ENCODE measurements at places on chromosomes 4 and X. TPM values are rescaled to one million over a fixed set of nuclear protein-coding genes. Genes with fewer than 3 reads are reported as not detected.
A peak's percentile ranks its signal among the peaks of the same experiment; 100 is the strongest.

GRCh38 chr4:71520308-71520707 is 181.5 kb downstream of the SLC4A4 start:
- no peak for DNase-seq

GRCh38 chr4:77092975-77093374 is 17.2 kb upstream of the CCNI start:
- DNase-seq = no peak

- no peak for DNase-seq
Measured at GRCh38 chr4:83075311-83076095, 39.0 kb downstream of the PLAC8 start.

DNA sequence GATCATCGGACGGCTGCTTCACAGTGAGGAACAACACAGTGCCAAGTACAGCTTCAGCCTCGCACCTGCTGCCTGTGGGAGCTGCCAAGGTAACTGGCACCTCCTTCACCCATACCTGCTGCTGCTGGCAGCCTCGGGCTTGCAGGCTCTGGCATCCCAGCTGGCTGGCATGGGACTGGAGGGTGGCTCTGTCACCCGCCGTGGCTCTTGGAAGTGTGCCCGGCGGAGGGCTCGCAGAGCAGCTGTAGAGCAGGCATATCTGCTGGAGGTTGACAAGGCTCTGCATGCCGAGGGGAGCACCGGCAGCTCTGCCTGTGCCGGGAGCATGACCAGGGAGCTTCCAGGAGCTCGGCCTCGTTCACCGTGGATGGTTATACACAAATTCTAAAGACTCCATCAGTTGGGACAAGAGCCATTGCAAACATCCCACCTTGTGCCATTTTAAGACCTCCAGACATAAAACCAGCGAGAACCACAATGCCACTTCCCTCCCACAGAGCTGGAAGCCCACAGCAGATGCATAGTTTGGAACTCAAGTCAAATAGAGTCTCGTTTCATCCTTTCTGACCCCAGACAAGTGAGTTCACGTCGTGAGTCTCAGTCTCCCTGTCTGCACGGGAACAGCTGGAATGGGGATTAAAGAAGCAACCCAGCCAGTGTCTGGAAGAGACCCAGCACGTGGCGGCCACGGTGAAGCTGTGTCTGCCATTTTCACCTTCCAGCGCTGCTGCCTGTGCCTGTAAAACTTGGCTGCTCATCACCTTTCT is 84.3 kb upstream of the PSAPL1 start:
- no peak for DNase-seq

- peak; percentile 96 for DNase-seq
Measured at GRCh38 chr4:54784161-54784671, 126.5 kb downstream of the KIT start.

DNA sequence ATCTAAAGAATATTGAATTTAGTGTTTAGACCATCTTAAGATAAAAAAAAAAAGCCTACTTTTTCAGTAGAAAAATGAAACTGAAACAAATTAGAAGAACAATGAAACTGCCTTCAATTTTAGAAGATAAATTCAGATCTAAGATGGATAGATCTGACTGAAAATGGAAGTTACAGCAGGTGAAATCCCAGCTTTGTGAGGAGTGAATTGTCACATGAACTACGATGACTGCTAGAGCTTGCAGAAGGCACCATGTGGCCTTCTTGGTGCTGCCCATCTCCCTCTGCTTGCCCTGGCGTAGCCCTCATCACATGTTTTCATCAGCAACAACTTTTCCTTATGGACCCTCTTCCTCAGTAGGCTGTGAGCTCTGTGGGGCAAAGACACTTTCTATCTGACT is 51.4 kb upstream of the EMCN start:
- DNase-seq = no peak

DNA sequence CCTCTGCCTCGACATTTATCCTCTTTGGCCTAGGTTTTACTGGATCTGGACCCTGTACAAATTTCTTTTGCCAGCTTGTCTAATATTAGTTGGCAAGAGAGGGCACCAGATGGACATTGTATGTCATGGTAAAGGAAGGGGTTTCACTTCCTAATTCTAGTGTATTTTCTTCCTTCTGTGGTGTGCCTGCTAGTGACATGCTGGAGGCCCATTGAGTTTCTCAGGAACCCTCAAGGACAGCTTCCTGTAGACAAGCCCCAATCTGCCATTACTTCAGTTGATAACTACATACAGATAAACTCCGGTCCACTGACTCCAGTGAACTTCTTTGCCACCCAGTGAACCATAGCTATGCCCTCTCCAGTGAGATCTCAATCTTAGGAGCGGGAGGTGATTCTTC is 116.9 kb downstream of the STPG2 start:
- no peak for DNase-seq

- DNase-seq = no peak
Measured at GRCh38 chr4:97987019-97987648, 156.1 kb downstream of the STPG2 start.

DNA sequence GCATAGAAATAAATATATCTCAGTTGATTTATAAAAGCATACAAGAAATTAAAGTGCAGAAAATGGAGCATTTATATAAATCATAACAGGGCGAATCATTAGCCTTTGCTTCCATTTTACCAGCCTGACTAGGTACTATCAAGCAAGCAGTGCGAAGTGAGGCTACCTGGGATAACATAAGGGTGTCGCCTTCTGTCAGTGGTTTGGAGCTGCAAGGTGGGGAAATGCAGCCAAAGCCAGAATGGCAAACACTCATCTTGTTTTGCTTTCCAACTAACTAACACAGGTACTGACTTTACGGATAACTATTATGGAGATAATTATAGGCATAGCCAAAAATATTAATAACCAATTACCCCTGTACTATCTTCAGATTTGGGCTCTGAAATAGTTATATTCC is 1459.8 kb downstream of the RAPGEF2 start:
- DNase-seq = no peak

- DNase-seq = no peak
Measured at GRCh38 chr4:26181616-26182015, 139.2 kb upstream of the RBPJ start.

GRCh38 chrX:19361701-19362100 is 18.0 kb downstream of the PDHA1 start:
- DNase-seq = no peak

DNA sequence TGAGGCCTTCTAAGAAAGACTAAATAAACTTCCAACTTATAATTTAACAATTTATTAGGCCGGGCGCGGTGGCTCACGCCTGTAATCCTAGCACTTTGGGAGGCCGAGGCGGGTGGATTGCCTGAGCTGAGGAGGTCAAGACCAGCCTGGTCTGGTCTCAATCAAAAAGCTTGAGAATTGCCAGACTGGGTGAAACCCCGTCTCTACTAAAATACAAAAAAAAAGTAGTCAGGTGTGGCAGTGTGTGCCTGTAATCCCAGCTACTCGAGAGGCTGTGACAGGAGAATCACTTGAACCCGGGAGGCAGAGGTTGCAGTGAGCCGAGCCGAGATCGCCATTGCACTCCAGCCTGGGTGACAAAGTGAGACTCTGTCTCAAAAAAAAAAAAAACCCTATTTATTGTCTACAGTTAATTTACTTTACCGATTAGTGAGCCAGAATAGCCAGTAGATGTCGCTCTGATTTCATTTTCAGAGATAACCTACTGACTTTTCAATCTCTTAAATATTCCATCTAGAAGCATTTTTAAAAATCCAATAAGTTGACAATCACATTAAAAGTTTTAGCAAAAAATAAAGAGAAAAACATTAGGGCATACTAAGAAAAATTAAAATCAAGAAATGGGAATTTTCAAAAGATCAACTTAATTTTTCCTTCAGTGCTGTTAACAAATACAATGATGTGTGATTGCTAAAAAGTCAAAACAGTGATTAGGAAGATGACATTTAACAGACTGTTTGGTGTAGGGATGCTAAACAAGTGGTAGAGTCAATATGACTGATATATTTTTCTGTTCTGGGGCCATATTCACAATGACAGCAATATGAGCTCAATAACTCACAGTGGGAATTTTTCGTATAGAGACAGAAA is 4.3 kb upstream of the SHROOM3 start:
- DNase-seq = no peak

DNA sequence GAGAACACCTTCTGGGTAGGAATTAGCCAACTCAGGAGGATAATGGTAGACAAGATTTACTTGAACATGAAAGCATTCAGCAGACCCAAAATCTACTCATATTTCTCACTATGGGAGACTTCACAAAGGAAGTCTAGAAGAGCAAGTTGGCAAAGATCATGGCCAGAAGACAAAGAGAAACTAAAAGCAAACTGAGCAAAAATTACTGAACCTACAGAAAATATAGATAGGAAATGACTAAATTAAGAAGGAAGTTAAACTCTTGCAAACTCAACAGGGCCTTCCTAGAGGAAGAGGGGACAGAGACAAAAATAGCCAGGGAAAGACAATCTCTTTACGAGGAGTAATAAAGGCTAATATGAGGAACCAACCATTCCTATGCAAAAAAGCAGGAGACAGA is 18.7 kb downstream of the CORIN start:
- no peak for DNase-seq

DNA sequence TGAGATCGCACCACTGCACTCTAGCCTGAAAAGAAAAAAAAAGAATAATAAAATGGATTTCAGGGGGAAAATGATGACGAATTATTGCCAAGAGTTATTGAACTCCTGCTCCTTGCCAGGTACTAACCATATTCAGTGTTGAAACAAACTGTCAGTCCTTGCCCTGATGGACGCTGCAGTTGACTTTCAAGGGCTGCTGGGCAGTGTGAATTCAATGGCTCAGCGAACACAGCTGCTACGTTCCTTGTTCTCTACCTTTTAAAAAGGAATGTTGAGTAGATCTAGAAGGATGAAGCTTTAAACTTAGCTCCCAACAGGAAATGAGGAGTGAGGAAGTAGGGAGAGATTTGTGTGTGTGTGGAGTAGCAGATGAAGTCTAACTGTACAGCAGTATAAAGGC is 2.7 kb downstream of the LIMCH1 start:
- DNase-seq = no peak

DNA sequence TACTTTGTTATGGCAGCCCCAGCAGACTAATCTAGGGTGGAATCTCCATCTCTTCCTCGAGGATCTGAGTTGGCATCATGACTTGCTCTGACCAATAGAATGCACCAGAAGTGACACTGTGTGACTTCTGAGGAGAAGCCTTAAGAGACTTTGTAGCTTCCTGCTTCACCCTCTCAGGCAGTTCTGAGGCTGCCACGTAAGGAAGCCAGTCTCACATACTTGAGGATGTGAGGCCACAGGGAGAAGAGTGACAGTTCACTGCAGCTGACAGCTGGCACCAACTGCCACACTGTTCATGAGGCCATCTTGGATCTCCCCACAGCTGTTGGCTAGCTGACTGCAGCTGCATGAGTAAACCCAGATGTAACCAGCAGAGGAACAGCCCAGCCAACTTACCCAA is 29.3 kb upstream of the BCOR start:
- DNase-seq = no peak

DNA sequence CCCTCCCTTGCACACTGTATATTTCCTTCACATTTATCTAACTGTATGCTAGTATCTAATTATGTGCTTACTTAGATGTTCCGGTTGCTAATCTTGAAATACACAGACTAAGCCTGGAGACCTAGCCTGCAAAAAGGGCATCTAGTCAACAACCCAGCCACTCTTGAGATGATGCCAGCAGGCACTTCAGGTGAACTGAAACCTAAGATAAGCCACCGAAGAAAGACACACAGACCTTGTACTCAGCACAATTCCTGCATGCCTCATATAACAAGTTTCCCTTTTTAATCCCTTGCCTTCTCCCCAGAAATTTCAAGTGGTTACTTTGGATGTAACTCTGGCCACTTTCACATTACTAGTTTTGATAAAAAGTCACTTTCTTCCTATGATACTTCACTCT is 2506.6 kb downstream of the ARAP2 start:
- no peak for DNase-seq

DNA sequence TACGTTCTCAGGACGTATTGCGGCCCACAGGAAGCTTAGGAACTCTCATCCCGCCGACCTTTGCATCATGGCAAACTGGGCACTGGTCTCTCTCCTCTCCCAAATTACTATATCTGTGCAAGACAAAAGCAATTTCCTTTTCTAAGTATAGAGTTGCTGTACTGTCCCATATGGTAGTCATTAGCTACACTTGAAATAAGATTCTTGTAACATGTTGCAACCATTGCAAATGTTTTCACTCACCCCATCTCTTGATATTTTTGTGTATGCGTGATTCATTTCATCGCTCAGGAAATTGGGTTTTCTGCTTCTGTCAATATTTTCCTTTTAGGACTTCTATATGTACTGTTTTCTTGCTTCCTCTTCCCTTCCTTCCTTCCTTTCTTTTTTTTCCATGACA is 15.7 kb downstream of the ARMCX6 start:
- DNase-seq = no peak

- DNase-seq = peak; percentile 86
Measured at GRCh38 chr4:89752932-89753598, 83.9 kb downstream of the SNCA start.

- DNase-seq = no peak
Measured at GRCh38 chrX:13219991-13220764, 99.7 kb downstream of the ATXN3L start.

DNA sequence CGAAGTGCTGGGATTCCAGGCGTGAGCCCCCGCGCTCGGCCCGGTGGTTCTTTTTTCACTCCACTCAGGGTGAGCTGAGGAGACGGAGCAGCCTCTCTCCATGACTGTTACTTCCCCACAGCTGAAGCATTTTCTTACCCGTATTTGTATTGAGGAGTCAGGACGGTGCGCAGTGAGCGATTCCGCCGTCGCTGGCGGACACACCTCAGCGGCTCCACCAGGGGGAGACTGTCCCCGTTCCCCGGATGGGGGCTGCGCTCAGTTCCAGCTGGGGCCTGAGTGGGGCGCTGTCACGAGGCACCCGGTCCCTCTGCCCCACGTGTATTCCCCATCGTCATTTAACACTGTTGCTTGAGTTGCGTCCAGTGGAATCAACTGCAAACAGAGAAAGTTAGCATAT is 844.0 kb upstream of the FRG1 start:
- no peak for DNase-seq

- no peak for DNase-seq
Measured at GRCh38 chr4:41427306-41427882, 110.6 kb upstream of the LIMCH1 start.

The PPP1R3F gene
- total RNA-seq = 5.7 TPM

The ART3 gene
- total RNA-seq = 1.3 TPM

The S100G gene
- total RNA-seq = not detected

The SPANXA1 gene
- total RNA-seq = not detected

The BEX5 gene
- 1.9 TPM for total RNA-seq
